Ascending aorta (tissue), 2 donors: ENCODE measurements at places on chromosomes 4 and X.

GRCh38 chr4:44479731-44480130 is 31.1 kb upstream of the KCTD8 start:
- no peak for DNase-seq

- DNase-seq: no peak
Observed at GRCh38 chrX:94455782-94456181, 781.8 kb downstream of the FAM133A start.

- no peak for DNase-seq
Observed at GRCh38 chr4:2546286-2546823, 9.9 kb downstream of the FAM193A start.

DNA sequence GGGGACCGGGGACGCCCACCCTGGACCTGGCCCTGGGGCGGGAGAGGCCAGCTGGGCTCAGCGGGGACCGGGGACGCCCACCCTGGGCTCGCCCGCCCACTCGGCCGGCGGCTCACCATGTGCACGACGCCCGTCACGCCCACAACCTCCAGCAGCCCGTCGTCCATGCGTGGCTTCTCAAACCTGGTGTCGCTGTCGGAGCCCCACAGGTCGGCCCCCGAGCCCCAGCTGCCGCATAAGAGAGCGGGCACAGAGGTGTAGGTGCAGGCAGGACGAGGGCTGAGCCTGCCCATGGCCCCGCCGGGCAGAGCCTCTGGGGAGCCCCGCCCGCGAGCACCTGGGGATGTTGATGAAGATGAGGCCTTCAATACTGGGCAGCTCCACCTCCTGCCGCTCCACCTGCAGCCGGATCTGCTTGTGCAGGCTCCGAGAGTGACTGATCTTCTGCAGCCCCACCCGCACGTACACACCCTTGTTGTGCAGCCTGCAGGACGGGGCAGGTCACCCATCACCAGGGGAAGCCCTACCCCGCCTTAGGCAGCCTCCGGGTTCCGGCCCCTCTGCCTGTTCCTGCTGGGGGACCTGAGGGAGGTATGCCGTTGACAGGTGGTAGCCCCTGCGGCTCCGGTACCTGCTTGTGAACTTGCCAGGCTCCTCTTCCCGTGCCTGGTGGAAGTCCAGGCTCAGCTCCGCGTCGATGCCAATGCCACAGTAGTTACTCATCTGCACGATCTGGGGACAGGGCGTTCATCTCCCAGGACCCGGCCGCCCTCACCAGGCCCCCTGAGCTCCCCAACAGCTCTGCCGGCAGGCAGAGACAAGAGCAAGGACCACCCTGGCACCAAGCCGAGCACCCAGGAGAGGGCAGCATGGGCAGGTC is 11.8 kb downstream of the DGKQ start:
- DNase-seq: no peak

- DNase-seq: no peak
Observed at GRCh38 chr4:84493092-84493850, 5.8 kb downstream of the NKX6-1 start.

- DNase-seq: peak; percentile 67
Observed at GRCh38 chrX:106999002-106999975, 723 bp downstream of the MORC4 start.

DNA sequence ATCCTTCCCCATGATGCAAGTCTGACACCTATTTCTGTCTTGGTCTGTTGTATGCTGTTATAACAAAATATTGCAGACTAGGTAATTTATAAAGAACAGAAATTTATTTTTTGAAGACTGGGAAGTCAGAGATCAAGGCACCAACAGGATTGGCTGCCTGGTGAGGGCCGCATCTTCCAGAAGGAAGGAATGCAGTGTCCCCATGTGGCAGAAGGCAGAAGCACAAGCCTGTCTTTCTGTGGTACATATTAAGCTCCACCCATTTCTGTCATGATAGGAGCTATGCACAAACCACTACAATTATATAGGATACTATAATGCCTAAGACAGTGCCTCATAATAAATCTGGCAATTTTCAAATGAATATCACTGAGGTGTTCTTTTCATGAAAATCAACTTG is 502.3 kb upstream of the DIAPH2 start:
- no peak for DNase-seq

DNA sequence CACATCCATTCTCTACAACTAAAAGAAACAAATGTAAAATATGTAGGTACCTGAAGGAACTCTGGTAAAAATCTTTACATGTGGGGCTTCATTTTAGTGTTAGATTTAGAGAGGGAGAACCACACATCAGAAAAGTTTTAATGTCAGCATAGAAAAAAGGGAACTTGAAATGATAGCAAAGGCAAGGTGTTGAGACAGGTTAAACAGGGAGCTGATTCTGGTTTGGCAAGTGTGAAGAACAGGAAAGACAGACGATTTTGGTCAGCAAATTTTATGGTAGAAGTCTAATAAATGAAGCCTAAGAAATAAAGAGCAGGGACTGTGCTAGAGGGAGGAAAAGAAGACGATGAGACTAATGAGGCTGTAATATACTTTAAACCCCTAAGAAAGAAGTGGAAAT is 67.6 kb upstream of the COX18 start:
- no peak for DNase-seq

DNA sequence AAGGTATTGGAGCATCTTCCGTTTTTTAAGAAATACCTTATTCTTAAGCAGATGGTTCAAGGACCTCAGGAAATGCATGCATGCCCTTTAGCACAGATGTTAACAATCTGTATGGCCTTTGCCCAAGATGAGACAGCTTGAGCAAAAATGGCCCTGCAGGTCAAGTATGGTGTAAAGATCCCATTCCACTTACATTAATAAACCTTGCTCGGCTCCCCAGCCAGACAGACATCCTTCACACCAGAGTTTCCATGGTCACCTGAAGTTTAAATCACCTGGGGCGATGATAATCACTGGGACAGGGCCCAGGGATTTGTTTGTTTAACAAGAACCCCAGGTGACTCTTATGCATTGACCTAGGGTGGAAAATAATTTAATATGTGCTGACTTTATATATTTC is 287.0 kb upstream of the NOCT start:
- DNase-seq: no peak

DNA sequence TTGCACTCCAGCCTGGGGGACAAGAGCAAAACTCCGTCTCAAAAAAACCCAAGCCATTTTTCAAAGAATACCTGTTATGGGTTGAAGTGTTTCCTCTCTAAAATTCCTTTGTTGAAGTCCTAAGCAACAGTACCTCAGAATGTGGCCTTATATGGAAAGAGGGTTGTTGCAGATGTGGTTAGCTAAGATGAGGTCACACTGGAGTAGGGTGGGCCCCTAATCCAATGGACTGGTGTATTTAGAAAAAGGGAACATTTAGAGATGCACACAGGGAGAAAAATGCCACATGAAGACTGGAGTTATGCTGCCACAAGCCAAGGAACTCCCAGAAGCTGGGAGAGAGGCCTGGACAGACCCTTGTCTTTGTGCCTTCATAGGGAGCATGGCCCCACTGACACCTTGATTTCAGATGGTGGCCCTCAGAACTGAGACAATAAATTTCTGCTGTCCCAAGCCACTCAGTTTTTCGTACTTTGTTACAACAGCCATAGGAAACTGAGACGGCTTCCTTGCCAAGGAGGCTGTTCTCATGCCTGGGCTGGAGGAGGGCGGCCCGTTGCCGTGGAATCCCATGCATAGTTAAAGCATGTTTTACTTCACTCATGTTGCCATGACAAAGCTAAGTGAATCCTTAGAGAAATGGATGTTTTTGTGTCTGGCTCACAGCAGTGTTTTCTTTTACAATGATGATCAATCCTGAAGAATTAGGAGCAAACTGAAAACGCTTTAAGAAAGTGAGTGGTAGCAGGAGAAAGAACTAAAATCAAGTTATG is 16.5 kb downstream of the TRAPPC2 start:
- no peak for DNase-seq

GRCh38 chr4:190019023-190019858 is 7.8 kb downstream of the FRG2 start:
- DNase-seq: no peak

DNA sequence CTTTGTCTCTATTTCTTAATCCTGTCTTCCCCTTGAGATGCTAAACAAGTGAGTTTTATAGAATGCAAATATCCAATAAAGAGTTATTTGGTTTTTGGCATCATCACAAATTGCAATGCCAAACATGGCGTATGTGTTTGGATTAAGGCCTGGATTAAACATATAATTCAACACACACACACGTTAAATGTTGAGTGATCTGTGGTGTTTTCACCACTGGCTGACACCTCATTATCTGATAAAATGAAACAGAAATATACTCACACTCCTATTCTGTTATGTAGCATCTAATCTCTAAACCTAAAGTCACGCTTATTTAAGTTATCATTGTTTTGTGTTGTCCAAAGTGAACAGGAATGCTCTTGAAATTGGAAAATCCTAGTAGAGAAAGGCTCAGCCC is 506.2 kb downstream of the FSTL5 start:
- no peak for DNase-seq

DNA sequence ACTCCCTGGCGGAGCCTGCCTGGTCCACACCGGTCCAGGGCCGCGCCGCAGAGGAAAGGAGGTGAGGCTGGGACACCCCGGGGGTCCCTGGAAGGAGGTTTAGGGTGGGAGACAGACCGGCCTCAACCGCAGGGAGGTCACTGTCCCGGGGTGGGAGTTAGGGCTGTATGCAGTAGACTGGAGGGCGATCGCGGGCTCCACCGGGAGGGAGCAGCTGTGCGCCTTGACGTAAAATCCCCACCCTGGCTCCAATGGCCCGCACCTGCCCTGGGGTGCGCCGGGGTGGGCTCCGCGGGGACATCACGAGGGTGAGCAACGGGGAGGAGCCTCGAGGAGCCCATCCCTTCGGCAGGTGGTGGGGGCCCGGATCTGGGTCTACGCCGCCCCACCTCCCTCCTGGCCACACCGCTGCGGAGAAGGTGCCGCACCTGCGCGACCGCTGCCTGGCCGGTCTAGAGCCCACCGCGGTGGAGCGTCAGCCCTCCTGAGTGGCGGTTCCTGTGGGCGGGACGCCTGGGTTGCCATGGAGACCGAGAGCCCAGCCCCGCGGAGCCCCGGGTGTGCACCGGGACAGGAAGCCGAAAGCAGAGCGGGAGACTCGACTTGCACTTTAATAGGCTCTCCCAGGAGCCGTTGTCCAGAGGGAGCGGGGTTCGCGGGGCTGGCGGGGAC is 105.1 kb downstream of the ADRA2C start:
- DNase-seq: no peak

GRCh38 chr4:76850010-76850441 is 47.9 kb downstream of the SOWAHB start:
- no peak for DNase-seq

- no peak for DNase-seq
Observed at GRCh38 chr4:119730671-119730950, 102.0 kb upstream of the PDE5A start.

DNA sequence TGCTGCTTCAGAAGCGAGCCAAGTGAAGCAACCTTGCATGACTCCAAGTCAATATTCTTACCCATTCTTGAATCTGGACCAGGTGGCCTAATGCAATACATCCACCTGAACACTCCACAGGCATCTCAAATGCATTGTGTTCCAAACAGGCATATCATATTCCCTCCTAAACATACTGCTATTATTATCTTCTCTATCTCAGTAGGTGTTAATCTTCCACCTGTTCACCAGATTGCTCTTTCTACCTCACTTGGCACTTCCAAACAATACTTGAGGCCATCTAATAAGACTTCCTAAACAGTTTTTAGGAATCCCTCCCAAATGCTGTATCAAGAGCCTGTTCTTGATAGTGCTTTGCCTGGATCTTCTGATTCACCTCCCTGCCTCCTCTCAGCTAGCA is 90.7 kb downstream of the GPRIN3 start:
- DNase-seq: no peak

DNA sequence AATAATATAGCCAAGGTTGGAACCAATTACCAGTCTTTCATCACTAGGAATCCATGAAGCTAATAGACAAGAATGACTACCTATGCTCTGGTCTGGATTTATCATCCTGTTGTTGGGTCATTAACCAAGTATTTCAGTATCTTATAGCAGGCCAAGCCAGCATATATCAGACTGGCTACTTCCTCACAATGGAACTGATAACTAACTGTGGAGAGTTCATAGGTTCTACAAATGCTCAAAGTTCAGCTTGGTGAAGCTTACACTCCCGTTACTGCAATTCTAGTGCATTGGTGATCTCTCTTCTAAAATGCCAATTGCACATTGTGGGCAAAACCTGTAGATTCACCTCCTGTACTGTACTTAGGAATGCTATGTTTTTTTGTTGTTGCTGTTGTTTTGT is 4.8 kb downstream of the TRPC5OS start:
- no peak for DNase-seq

DNA sequence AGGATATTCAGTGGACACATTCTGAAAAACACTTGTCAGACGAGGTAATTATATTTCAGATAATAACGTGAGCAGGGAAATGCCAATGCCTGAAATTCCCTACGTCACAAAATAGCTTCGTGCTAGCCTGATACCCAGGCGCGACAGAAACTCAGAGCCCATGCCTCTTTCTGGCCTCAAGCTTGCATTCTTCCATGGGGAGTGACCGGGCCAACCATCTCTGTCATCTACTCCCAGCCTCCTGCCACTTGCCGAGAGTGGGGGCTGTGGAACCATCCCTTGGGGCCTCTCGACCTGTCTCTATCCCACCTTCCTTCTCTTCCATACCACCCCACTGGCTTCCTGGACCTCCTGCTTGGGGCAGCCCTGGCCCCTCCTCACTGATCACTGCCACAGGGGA is 34.5 kb upstream of the CDKN2AIP start:
- no peak for DNase-seq

GRCh38 chr4:72110886-72111285 is 79.1 kb downstream of the NPFFR2 start:
- no peak for DNase-seq

DNA sequence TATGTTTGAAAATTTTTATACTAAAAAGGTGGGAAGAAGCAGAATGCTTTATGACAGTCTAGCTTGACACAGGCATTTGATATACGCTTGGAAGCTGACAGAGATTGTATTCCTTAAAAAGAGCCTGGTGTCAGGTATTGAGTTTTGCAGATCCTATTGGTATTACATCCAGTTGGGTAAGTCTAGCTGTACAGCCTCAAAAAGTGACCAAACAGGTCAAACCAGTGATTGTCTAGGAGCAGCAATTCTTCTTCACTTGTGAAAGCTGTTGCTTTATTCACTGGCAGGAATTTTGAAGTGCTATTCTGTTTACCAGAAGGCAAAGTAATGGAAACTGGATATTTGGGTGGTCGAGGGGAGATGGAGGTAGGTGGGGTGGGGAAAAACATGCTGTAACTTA is 77.5 kb downstream of the UCHL1 start:
- DNase-seq: no peak
